ENCODE measurements at places on chromosomes 2 and 18. TPM values are rescaled to one million over a fixed set of nuclear protein-coding genes. Genes with fewer than 3 reads are reported as not detected.

DNA sequence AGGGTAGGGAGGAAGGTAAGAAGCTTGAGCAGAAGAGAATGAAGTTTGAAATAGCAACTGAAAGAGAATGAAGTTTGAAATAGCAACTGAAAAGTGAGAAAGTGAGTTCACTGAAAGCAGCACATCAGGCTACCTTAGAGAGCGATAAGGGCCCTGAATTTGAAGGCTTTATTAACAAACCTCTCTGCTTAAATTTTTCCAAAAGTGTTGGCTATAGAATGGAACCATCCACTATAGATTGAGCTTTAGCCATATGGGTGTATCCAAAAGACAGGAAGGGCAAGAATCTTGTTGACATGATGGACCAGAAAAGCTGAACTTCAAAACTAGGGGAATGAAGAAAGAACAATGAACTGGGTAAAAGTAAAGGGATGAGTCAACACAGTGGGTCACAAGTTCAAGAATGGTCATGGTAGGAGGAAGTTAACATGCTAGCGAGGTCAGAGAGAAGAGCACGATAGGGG, 122.5 kb downstream of the ASXL3 start:
- no peak overlapping the region for H3K27ac ChIP-seq
- no peak overlapping the region for H3K4me3 ChIP-seq
- H3K4me1 ChIP-seq, result no peaks in the 10 kb centered on the region
- H3K36me3 ChIP-seq, result no peaks in the 10 kb centered on the region

DNA sequence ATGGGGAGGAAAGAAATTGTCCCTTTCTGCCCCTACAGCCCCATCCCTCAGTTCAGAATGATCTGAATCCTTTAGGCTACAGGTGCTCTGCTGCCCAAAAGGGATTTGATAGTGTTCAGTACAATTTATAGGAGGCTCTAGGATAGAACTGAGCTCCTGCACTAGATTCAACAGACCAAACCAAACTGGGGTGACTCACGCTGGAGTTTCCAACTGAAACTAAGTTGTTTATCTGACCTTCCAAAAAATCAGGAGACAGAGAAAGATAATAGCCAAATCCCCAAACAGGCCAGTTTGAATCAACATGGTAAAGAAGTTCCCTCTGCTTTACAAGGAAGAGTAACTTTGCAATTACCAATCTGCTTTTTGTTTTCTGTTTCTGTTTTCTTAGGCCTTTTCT, 72.7 kb upstream of the MBOAT2 start:
- H3K4me3 ChIP-seq, result no peak overlapping the region
- DNase-seq, result no peak
- H3K36me3 ChIP-seq, result peaks cover 4% of the 10 kb centered on the region
- no peaks in the 10 kb centered on the region for H3K4me1 ChIP-seq
- H3K27me3 ChIP-seq, result no peaks in the 10 kb centered on the region
- no peak overlapping the region for H3K27ac ChIP-seq

- H3K27me3 ChIP-seq, result peaks cover 1% of the 10 kb centered on the region
- no peak for DNase-seq
- no peaks in the 10 kb centered on the region for H3K4me1 ChIP-seq
- no peaks in the 10 kb centered on the region for H3K36me3 ChIP-seq
- no peak overlapping the region for H3K4me3 ChIP-seq
Measured at GRCh38 chr2:125564471-125564870, 1091.5 kb upstream of the GYPC start.

DNA sequence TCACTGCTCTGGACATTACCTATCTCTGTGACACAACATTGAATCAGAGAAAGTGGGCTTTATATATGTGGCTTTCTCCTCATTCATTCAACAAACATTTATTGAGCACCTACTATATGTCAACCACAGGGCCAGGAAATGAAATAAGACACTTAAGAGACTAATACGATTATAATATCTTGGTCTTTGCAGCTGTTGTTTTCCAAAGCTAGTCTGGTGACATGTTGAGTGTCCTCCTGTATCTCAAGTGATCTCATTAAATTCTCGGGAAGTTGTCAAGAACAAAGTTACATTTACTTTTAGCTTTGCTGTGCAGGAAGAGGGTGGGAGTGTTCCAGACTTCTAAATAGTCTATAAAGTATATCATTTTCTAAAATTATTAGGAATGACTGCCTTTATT, 164.6 kb upstream of the SP5 start:
- H3K27me3 ChIP-seq, result peaks cover 6% of the 10 kb centered on the region
- peaks cover 23% of the 10 kb centered on the region for H3K36me3 ChIP-seq
- no peak overlapping the region for H3K4me3 ChIP-seq
- no peak for DNase-seq
- H3K4me1 ChIP-seq, result no peaks in the 10 kb centered on the region

GRCh38 chr18:37986665-37987064, 421.1 kb upstream of the CELF4 start:
- H3K27ac ChIP-seq, result no peak overlapping the region
- no peaks in the 10 kb centered on the region for H3K36me3 ChIP-seq
- H3K27me3 ChIP-seq, result peaks cover 1% of the 10 kb centered on the region
- no peak overlapping the region for H3K4me3 ChIP-seq

- DNase-seq, result no peak
- H3K4me3 ChIP-seq, result no peak overlapping the region
- H3K27ac ChIP-seq, result no peak overlapping the region
- H3K36me3 ChIP-seq, result no peaks in the 10 kb centered on the region
- H3K27me3 ChIP-seq, result no peaks in the 10 kb centered on the region
- H3K4me1 ChIP-seq, result peaks cover 9% of the 10 kb centered on the region
Measured at GRCh38 chr2:121707920-121708361, 28.7 kb downstream of the NIFK start.

DNA sequence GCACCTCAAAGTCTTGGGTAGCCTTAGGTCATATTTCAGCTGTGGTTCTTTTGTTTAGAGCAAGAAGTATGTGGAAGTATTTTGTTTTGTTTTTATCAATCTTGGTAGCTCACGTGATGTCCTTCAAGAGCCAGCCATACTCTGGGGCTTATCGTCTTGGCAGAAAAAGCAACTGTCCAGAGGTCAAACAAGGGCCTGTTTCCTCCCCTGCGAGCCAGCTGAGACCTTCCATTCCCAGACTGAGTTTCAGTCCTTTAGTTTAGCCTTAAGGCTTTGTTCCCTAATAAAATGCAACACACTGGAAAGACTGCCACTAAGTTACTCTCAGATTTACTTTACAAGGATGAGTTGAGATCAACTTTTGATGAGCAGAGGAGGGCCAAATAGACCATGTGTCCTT, 63.5 kb downstream of the TXNL1 start:
- peaks cover 5% of the 10 kb centered on the region for H3K4me1 ChIP-seq
- H3K36me3 ChIP-seq, result peaks cover 3% of the 10 kb centered on the region

DNA sequence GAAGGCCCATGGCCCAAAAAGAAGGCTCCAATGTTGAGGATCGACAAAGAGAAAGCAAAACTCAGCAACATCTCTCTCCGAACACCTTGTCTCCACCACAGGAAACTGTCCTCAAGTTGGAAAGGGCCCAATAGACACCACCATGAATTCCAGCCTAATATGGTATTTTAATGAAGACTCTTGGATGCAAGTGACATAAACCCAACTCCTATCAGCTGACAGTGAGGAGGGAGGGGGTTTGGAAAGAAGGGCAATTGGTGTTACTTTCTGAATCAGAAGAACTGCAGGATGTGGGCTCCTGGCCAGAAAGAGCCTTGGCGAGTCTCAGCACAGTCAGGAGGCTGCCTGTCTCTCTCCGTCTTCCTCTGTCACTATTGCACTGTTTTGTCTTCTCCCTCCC, 40.3 kb upstream of the SIGLEC15 start:
- H3K4me1 ChIP-seq, result no peaks in the 10 kb centered on the region
- peaks cover 3% of the 10 kb centered on the region for H3K27me3 ChIP-seq
- no peaks in the 10 kb centered on the region for H3K36me3 ChIP-seq
- H3K4me3 ChIP-seq, result no peak overlapping the region
- H3K27ac ChIP-seq, result no peak overlapping the region

- no peaks in the 10 kb centered on the region for H3K27me3 ChIP-seq
- no peaks in the 10 kb centered on the region for H3K36me3 ChIP-seq
- H3K4me3 ChIP-seq, result no peak overlapping the region
- H3K27ac ChIP-seq, result no peak overlapping the region
- DNase-seq, result no peak
Measured at GRCh38 chr2:182302174-182302573, 124.7 kb downstream of the PDE1A start.

DNA sequence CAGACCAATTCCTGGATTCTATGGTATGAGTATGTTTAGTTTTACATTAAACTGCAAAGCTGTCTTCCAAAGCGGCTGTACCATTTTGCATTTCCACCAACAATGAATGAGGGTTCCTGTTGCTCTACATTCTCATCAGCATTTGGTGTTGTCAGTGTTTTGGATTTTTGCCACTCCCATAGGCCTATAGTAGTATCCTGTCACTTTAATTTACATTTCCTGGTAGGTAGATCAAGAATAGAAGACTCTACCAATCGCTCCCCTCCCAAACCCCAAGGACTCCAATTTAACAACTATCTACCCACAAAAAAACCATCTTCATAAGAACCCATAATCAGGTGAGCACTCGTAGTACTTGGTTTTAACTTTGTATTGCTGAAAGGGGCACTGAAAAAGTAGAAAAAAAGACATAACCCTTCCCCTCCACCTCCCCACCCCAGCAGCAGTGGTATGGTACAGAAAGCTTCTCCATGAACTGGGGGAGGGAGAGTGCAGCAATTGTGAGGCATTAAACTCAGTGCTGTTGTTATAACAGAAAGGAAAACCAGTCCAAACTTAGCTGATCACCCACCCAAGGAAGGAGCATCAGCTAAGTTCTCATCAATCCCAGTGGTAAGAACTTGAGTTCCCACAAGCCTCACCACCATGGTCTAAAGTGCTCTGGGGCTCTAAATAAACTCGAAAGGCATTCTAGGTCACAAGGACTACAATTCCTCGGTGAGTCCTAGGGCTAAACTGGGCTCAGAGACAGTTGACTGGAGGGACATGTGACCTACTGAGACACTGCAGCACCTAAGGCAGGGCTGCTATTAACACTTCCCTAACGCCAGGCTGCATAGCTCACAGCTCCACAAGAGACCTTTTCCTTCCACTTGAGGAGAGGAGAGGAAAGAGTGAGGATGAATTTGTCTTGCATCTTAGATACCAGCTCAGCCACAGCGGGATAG, 35.5 kb upstream of the CYTIP start:
- no peaks in the 10 kb centered on the region for H3K36me3 ChIP-seq
- H3K27ac ChIP-seq, result no peak overlapping the region
- no peaks in the 10 kb centered on the region for H3K27me3 ChIP-seq
- no peaks in the 10 kb centered on the region for H3K4me1 ChIP-seq

DNA sequence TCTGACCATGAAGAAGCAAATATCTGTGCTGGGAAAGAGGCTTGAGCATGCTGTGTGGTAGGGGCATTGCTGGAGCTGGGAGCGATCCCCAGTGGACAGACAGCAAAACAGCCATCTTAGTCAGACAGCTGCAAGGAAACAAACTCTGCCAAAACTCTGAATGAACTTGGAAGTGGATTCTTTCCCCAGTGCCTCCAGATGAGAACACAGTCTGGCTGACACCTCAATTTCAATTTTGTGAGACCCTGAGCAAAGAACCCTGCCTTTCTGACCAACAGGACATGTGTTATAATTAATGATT, 23.2 kb upstream of the FAP start:
- no peaks in the 10 kb centered on the region for H3K36me3 ChIP-seq
- DNase-seq, result no peak
- no peaks in the 10 kb centered on the region for H3K27me3 ChIP-seq
- H3K27ac ChIP-seq, result no peak overlapping the region

TLX2 gene
- not detected for total RNA-seq

AQP4 gene
- total RNA-seq, result 0.05 TPM

SGPP2 gene
- not detected for total RNA-seq

ACOXL gene
- total RNA-seq, result 0.44 TPM

AGXT gene
- total RNA-seq, result not detected

AOX1 gene
- total RNA-seq, result 0.80 TPM

Data from endothelial cell (in vitro differentiated cells).